SHP77 treated with DMSO at 0.1 percent for 48 hours (cell line): ENCODE measurements at places on chromosomes 6 and 20.

DNA sequence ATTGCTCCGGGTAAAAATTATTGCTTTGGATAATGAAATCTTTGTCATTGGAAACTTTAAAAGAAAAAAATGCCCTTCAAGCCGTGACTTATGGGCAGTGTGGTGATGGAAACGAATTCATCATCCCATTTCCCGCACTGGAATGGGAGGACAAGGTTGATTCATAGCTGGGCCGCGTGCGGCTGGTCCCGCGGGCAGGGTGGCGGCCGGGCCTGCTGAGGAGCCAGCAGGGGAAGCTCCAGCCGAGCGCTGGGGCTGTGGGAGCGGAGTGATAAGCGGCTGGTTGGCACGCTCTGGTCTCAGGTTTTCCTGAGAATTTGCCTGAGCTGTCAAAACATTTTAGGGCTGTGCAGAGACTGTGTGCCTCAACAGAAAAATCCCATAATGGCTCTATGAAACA lies 351.7 kb downstream of the CDC5L start:
- DNase-seq, result no peak

DNA sequence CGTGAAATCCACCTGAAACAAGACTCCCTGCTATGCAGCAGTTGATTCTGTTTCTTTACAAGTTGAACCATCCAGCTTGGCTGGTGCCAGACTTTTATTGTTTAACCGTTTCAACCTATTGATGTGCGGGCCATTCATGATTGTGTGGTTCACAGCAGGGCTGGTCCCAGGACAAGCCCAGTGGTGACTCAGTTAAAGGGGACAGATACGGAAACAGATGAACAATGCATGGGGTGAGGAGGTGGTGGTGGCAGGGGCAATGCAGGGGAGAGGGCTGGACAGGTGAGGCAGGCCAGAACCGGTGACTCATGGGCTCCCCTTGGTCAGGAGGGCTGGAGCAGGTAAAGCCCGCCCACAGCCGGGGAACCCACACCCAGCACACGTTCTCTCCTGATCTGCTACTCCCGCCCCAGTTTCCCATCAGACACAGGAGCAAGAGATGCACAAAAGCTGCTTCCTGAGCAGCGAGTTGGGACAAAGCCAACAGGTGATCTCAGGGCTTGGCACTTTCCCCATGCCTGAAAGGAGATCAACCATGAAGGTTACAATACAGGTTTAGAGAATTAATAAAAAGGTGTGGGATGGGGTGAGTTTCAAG lies 232.2 kb downstream of the LY86 start:
- no peak for DNase-seq

DNA sequence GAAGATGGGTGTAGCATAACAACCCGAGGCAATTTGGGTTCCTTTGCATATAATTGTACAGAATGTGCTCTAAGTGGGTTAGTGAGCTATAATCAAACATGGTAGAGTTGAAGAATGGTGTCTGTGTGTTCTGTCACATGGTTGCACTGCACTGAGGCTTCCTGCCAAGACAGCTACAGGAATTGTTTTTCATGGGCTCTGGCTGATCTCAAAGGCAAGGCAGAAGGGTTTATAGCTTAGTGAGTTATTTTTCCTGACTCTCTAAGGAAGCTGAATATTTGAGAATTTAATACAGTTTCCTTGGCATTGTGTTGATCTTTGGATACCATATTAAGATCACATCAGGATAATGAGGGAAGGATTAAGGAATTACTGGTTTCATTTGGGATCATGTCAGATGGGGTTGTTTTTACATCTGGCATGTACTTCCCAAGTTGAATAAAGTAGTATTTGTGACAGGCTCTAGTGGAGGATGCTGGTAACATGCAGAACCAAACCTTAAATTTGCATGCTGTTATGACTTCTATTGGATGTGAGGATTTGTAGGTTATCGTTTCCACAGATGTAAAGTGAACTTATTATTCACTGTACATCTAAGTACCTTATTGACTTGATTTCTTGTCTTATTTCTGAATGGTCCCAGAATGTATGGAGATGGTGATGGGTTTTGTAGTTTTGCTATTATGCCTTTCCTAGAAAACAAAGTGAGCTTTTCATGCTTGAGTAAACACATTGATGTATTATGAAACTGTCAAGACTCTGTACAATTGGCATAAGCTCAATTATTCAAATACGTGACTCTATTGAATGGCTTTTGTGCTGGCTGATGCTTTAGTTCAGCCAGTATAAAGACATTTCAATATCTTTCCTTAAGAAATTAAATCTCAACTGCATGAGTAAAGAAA lies 43.3 kb downstream of the LRRC1 start:
- DNase-seq, result no peak

- DNase-seq, result no peak
Measured at GRCh38 chr20:33304046-33304445, 21.0 kb downstream of the BPIFB1 start.

GRCh38 chr6:150299873-150300485 lies 68.8 kb upstream of the IYD start:
- DNase-seq, result peak; percentile 33

DNA sequence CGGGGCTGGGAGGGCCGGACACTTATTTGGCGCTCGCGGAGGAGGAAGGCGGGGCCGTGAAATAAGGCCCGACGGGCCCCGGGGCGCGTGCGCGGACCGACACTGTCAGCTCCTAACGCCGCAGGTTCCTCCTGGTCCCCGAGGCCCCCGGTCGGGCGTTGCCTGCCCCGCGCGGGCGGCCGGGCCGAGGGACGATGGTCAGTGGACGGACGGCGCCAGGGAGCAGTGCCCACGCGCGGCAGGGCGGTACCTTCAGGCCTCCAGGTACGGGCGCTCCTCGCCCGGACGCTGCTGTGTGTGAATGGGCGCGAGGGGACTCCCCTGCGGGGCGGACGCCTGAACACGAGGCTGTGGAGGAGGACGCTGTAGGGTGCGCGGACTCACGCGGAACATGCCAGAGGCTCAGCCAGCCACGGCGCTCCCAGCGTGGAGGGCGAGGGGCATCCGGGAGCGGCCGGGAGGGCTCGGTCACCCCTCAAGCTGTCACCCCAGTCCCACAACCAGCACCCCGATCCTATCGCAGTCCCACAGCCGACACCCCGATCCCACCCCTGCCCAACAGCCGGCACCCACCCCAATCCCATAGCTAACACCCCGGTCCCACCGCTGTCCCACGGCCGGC lies 339 bp upstream of the GMEB2 start:
- DNase-seq, result peak; percentile 88

- no peak for DNase-seq
Measured at GRCh38 chr6:90135667-90136066, 161.0 kb downstream of the BACH2 start.

DNA sequence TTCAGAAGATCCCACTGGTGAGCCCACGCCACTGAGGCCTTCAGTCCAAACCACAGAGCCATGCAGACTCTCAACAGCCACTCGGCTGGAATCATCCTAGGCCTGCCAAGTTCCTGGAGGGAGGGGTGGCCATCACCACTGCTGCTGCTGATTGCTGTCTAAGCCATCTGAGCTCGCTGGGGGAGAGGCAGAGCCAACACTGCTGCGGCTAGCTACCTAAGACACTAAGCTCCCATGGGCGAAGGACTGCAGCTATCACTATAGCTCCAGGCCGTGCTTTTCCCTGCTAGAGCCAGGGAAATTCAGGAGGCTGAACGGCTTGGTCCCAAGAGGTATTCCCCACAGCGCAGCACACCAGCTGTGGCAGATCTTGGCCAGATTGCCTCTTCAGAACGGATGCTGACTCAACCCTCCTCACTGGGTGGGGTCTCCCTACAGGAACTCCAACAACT lies 73.6 kb downstream of the TBC1D32 start:
- no peak for DNase-seq

DNA sequence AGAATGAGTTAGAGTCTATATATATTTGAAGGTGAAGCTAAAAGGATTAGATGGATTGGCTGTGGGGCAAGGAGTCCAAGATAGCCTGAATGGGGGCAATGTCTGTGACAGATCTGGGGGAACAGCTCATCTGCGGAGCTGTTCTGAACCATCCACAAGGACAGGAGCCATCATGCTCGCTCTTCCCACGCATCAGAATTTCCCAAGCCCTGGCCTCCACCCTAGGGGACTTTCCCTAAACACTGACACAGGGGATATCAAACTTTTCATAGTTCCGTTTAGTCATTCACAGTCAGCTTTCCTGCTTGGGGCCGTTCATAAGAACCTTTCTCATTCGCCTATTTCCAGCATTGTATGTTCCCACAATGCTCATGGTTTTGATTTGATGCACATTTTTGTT lies 37.6 kb upstream of the CCN6 start:
- no peak for DNase-seq

DNA sequence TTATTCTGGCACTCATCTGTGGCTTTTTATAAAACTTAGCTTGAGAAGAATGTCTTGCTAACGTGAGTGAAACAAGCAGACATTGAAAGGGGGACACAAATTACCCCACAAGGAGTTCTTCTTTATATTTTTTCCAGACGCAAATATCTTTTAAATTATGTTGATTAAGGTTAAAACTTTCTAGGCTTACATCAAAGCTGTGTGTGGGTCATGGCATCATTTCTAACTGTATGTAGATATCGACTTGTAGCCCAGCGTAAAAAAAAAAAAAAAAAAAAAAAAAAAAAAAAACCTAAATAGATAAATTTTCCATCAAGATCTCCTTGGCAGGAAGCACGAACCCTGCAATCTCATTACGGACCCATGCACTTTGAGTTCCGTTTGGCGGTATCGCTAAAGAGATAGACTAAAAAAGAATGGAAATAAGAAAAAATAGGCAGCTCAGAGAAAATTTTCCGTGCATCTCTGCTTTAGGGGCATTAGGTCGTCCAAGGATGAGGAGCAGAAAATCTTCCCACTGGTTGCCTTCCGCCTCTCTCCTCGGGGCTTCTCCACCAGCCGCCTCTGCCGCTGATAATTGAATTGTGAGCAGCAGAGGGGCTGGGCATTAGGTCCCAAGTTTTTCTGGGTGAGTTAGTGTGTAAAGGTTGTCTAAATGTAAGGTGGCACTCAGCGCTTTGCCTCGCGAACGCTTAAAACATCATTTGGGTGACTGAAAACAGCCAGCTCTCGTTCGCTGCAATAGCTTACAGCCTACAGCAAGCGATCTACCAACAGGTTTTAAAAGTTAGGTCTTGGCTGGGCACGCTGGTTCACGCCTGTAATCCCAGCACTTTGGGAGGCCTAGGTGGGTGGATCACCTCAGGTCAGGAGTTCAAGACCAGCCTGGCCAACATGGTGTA lies 194.0 kb downstream of the TRIM27 start:
- DNase-seq, result no peak

- peak; percentile 25 for DNase-seq
Measured at GRCh38 chr20:23350904-23351838, 580 bp downstream of the NXT1 start.

DNA sequence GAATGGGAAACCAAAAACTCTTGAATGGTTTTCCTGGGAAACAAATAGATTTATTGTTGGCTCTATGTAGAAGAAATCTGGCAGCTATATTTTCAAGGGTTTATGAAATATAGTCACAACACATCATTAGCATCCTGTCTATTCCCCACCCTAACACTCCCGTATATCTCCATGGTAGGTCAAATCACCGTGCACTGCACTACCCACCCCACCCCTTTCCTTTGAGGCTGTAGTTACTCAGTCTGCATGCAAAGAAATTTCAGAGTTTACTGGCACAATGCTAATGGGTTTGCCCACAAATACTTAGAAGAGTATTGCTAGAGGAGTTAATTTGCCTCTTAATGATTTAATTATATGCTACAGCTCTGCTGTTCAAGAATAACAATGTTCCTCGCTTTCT lies 329.1 kb upstream of the TSHZ2 start:
- DNase-seq, result no peak

GRCh38 chr6:108564178-108564577 lies 3.5 kb downstream of the FOXO3 start:
- no peak for DNase-seq

DNA sequence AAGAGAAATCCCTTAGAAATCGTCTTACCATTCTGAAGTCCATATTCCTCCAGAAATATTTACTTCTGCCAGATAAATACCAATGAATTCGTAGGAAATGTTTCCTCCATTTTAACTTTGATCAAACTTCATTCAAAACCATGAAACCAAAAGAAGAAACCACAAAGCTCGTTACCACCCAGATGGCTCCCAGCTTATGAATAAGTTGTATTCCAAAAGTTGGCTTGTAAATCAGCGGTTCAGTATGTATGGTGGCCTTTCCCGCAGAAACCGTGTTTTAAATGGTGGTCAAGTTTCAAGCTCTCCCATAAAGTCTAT lies 73.6 kb upstream of the RIPOR2 start:
- no peak for DNase-seq

DNA sequence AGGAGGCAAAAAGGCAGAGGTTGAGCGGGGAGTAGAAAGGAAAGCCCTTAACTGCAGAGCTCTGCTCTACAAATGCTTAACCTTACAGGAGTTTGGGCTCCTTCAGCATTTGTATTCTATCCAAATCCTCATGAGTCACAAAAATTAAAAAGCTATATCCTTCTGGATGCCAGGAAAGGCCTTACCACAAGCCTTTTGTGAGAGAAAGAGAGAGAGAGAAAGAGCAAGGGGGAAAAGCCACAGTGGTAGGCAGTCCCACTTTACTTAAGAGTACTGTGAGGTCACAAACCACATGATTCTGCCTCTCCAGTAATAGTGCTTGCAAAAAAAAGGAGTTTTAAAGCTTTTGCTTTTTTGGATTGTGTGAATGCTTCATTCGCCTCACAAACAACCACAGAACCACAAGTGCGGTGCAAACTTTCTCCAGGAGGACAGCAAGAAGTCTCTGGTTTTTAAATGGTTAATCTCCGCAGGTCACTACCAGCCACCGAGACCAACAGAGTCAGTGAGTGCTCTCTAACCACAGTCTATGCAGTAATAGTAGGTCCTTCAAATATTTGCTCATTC lies at the start of gene RUNX2:
RUNX2 (plus strand) TSS at position 375 of the 567 bp plus-strand sequence. CDS start 397 bp downstream, outside the sequence.
- no peak for DNase-seq

DNA sequence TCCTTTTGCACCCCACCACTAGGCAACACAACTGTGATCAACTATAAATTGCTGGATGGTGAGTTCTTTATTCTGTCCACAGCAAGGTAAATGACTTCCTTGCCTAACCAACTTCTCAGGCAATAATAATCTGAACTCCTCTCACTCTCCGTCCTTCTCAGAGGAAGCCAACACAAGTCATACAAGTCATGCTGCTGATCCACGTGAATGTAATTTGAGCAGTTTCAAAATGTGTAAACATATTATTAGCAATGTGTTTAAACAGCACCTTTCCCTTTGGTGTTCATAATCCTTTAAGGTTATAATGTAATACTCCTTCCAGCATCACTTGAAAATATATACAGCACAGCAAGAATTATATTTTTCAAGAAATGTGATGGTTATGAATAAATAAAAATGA lies 127.9 kb downstream of the QRSL1 start:
- no peak for DNase-seq

DNA sequence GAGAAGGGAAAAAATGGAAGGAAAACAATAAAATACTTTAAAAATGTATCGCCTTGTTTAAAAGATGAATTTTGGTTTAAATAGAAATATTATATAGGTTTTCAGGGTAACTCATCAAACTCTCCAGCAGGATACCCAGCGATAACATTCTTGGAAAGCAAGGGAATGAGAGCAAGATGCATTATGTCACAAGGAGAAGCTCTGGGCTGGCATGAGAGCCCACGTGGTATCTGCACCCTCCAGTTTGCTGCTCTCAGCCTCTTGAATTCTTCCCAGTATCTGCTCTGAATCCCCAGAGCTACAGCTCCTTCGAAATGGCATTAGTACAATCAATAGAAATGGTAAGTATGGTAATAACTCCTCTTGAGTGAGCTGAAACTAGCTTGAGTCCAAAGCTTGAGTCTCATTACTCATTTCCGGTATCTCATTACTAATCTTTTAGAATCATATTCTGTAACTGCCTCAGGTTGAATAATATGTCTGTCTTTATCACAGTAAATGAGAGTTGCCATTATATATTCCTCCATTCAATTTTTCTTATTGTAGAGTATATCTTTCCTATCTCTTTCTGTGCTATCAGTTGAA lies 4.9 kb upstream of the TMEM242 start:
- DNase-seq, result no peak
